Stimulated activated CD4-positive, alpha-beta T cell treated with anti-CD3 and anti-CD28 coated beads, Interleukin-15, amount 100 ng/mL, for 48 hours (primary cell): ENCODE measurements at places on chromosomes 3 and 15.

- no peak for DNase-seq
Observed at GRCh38 chr3:73136941-73137340, 75.5 kb downstream of the EBLN2 start.

- no peak for DNase-seq
Observed at GRCh38 chr15:98682992-98683701, 34.8 kb downstream of the IGF1R start.

DNA sequence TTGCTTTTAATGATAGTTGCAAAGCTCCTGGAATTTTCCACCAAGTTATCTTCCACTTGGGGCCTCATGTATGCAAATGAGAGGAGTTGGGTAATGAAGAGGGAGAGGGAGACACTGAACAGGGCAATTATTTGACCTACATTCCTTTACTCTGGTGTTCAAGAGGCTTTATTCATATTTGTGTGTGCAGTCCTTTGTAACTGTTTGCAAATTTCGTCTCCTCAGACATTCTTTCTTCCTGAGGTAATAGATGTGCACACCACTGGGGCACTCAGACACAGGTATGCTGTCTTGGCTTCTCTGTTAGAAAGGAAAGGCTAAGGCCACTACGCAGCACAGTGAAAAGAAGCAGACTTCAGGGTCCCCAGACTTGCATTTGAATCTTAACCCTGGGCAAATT lies 189.7 kb upstream of the IL12A start:
- no peak for DNase-seq

DNA sequence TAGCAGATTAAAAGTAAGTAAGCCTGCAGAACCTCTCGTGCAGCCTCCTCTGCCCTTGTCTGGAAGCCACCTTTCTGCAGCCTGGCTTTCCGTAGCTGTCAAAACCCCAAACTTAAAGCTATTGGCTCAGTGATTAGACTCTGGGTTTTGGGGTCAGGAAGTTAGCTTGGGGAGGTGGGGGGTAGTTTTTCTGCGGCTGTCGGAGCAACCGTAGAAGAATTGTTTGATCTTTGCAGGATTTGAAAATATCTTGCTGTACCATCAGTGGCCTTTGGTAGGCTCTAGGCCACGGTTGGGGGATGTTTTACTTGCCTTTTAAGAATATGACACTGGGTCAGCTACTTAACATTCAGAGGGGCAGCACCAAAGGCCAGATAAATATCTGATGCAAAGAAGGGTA lies 88.4 kb upstream of the RASGRP1 start:
- DNase-seq: no peak

DNA sequence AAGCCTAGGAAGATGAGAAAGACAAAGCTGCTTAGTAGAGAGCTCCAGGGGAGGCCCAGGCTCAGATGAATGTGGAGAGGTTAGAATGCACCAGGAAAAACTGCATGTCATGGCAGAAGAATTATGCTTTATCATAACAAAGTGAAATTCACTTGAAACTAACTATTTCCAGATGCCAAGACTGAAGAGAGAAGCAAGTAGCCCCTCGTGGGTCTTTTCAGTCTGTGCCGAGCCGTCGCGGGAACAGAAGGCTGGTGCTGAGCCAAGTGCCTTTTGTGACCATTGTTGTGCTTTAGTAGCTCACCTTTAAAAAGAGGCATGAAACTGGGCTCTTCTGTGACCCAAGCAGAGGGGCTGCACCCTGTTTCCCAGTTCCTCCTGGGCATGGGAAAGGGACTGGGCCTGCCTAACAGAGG lies 73.2 kb downstream of the CHDH start:
- DNase-seq: no peak

DNA sequence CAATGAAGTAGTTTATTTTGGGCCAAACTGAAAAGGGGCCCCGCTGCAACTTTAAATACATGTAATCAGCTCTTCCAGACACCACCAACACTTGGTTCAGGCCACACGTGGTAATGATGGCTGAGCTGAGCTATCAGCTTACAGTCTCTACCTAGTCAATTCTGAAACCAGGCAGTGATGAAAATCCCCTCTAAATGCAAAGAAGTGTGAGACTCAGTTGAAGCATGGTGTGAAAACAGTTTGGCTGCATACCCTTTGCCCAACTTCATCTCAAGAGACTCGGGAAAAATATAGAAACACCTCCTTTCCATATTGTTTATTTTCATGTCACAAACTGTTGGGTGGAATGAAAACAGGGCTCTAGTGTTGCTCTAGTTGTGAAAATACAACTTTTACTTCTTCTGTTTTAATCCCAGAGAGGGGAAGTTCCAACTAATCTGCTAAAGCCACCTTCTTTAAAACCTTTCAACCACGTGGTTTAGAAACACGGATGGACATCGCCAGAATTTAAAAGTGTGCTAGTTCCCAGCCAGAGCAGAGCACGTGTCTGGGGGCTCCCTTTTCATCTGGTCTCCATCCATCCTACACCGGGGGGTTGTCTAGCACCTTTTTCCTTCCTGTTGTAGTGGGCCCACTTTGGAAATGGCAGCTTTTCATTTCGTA lies 229.1 kb downstream of the EPHB1 start:
- DNase-seq: no peak

GRCh38 chr3:115082260-115082659 lies 64.8 kb downstream of the ZBTB20 start:
- no peak for DNase-seq

DNA sequence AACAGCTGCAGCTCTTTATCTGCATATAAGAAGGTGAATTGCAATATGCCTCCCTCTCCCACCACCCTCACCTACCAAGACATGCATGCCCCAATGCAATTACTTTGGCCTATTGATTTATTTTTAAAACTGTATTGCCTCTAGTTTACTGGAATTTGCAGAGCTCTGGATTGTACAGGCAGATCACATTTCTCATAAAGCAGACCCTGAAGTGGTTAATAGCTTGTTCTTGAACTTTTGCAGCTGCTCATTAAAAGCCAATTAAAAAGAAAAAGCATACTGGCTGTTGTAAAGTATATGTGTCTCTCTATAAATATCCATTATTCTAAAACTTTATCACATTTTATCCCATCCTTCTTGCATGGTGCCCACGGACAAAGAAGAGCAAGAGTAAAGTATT lies 221.5 kb upstream of the TOPAZ1 start:
- no peak for DNase-seq

DNA sequence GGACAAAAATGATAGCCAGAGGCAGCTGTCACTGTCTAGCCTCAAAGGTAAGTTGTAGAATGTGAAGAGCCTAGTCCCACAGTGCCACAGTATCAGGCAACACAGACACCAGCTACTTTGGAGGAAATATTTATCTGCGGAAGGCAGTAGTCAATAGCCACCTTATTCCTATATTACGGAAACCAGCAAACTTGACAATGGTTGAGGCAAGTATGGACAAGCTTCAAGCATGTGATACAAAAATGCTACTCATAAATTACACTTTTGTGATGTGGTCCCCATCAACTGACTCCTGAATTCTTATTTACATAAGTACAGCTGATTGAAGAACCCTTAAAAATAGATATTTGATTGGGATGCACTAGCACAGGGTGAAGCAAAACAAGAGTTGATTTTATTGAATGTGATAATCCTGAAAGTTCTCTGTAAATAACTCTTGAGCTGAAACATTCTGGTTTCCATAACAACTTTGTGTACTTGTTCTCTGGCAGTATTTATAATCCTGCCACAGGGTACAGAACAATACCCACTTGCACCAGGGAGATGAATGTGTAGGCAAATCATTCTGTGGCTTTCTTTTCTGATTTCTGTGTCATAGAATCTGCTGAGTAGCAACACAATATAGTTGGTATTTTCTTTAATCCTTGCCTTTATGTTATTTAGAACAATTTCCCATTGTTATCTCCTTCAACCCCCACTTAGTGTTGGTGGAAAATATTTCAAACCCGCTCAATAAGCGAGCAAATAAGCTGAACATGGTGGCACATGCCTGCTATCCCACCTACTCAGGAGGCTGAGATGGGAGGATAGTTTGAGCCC lies at the start of gene ANKUB1:
ANKUB1 (minus strand) TSS at position 103 of the 819 bp plus-strand sequence. CDS start 188 bp downstream, outside the sequence.
- DNase-seq: no peak

DNA sequence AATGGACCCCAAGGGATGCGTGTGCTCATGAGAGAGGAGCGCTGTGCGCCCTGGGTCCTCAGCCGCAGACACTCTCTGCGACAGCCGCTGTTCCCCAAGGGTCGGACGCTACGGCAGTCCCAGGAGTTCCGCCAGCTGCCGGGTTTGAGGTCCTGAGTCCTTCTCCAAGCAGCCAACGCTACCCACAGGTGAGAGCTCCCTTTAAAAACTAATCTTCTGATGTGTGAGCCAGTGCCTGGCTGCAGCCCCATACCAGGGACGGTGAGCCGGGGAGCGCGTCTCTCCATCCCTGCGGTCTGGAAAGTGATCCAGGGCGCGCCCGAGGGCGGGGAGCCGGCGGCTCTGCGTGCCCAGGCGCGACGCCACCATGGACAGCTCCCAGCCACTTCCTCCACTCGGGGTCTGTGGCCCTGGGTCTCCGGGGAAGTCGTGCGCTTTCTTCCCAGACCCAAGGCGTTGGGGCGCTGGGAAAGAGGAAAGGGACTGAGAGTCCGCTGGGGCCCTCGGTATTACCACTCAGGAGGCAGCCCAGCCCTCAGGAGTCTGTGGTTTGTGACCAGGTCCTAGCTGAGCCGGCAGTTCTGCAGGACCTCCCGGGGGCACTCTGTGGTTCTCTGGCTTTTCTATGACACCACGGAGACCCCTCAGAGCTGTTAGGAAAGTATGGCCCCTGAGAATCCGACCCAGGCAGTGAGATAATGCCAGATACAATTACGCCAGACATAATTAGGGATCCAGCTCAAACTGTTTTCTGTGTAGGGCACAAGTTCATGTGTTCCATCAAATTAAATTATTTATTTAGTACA lies 1.4 kb downstream of the CEMIP start:
- no peak for DNase-seq

DNA sequence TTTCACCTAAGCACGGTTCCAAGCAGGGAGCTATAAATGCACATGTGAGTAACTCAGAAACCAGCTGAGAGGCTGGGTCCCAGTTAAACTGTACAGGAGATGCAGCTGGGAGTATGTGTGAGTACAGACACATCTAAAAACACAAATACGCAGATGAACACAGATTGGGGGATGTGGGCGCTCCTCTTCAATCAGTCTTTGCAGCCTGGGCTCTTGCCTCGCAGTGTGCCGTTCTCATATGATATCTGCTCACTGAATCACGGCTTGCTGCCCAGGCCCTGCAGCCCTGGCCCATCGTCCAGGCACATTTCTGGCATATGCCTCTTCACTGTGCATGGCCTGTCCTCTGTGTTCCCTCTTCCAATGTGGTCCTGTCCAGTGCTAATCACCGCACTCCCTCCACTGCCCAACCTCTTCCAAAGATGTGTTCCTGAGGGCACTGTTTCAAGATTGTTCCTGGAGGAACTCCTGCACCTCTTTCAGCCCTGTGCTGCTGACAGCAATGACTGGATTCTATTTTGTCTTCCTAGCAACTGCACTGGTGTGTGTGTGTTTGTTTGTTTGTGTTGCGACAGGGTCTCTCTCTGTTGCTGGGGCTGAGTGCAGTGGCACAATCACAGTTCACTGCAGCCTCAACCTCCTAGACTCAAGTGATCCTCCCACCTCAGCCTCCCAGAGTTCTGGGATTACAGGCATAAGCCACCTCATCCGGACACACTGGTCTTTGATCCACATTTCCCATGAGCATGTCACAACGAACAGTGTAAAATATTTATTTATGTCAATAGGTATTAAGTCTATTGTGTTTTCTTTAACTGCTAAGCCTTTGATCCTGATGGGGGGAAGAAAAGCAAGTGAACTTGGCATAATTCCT lies 17.0 kb downstream of the CA12 start:
- no peak for DNase-seq

DNA sequence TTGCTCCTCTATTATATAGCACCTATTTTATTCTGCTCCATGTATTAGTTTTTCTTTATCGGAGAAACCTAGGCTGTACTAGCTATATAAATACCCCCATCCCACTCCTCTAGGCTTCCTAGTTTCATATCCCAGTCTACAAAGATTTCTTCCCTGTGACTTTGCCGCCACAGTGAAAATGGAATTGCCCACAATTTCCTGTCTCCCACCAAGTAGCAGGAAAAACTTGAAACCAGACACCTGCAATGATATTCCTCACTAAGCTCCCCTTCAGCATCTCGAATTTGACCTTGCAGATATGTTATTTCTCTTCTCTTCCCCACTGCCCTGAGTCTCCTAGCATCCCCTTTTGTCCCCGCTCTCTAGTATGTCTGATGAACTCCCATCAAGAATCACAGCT lies 685.8 kb upstream of the CCDC54 start:
- DNase-seq: no peak

DNA sequence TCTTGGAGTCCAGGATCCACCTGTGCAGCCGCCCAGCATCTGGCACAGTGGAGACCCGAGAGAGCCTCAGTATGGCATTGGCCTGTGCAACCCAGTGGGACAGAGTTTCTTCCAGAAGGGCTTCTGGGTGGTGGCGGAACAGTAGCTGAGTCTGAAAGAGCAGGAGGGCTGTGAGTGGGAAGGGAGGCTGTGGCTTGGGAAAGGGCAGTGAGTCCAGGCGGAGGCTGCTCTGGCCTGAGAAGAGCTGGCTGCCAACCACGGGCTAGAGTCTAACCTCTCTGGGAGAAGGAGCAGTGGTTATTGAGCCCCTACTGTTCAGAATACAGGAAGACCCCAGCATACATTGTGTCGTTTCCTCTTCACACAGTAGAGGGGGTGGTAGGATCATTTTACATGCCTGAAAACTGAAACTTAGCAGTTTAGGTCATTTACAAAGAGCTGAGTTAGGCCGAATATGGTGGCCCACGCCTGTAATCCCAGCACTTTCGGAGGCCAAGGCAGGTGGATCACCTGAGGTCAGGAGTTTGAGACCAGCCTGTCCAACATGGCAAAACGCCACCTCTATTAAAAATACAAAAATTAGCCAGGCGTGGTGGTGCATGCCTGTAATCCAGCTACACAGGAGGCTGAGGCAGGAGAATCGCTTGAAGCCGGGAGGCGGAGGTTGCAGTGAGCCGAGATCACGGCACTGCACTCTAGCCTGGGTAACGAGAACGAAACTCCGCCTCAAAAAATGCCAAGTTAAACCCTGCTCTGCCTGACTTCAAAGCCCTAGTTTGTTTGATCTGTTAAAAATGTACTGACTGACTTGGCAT lies 3.2 kb downstream of the AEN start:
- no peak for DNase-seq

DNA sequence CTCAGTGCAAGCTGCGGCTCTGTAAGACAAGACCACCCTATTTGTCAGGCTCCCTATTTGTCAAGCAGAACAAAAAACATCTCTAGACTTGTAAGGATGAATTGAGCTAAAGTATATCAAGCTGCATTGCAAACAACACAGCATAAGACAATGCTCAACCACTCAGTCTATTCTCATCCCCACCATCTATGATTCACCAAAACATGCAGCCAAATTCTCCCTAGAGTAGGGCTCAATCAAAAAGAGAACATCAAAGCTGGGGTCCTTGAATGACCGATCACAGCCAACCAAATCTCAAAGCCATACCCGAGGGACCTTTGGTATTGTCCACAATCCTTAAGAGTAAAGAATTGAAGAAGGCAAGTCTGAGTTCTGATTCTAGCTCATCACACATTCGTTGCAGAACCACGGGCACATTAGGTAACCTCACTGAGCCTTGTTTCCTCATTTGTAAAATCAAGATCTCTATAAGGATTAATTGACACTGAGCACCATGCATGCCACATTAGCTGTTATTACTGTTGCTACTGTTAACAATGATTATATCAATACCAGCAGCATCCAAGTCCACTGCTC lies 31.2 kb downstream of the RFTN1 start:
- no peak for DNase-seq
